ENCODE measurements at places on chromosomes 11 and 22.

GRCh38 chr11:8086001-8086479, 5.0 kb downstream of the TUB start:
- no peak for DNase-seq

GRCh38 chr22:39234867-39235687, 9.7 kb downstream of the PDGFB start:
- no peak for DNase-seq

GRCh38 chr22:43889860-43890253, 2.0 kb downstream of the PNPLA5 start:
- DNase-seq, result no peak

DNA sequence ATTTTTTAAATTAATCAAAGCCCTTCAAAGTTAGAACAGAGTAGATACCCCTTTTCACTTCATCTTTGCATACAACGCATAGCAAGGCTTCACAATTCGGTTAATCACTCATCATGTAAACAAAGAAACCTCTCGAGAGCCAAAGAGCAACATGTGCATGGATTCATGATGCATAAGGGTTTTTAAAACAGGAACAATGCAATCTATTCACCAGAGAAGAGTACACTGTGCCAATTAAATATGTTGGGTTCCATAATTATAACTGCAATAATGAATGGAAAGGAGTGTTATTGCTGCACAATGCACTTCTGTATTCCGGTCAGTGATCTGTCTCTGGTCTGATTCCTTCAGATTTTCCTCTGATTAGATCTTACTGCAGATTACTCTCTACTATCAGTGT, 45.3 kb downstream of the CADM1 start:
- DNase-seq, result no peak

DNA sequence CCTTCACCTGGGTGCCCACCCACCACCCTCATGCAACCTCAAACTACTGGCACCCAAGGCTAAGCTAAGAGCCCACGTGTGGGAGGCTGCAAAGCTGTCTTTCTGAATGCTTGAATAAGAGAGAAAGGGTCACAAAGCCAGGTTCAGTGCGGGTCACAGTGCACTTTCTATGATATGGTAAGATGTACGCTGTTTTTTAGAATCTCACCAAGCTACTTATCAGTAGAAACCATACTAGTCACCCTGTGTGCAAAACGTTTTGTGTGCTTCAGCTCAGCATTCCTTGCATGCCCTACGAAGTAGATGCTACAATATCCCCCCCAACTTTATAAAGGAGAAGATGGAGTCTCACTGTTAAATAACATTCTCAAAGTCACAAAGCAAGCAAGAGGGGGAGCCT, 14.9 kb downstream of the P2RX3 start:
- DNase-seq, result no peak

- DNase-seq, result no peak
Measured at GRCh38 chr11:34531663-34532062, 18.1 kb upstream of the ELF5 start.

- DNase-seq, result no peak
Measured at GRCh38 chr11:120219938-120220746, 9.3 kb downstream of the OAF start.

DNA sequence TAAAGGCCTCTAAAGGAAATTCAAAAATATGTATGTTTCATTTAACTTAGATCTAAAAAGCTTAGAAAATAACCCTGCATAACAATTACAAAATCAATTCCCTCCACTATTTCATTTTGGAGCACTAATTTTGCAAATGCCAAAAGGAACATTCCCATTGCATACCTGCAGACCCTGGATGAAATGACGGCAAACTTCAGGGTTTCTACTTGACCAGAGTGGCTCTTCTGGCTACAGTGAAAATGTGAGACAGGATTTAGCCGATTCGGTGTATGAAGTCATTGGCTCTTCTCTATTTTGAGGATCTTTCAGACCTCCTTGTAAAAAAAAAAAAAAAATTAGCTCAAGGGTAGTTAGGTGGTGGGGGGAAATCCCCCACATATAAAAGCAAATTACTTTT, 44.1 kb downstream of the PAX6 start:
- no peak for DNase-seq

GRCh38 chr11:17691976-17692375, 27.4 kb upstream of the MYOD1 start:
- DNase-seq, result no peak

GRCh38 chr11:132042296-132042695, 671.9 kb downstream of the NTM start:
- no peak for DNase-seq

GRCh38 chr22:38213990-38214301, 12.2 kb downstream of the MAFF start:
- no peak for DNase-seq

DNA sequence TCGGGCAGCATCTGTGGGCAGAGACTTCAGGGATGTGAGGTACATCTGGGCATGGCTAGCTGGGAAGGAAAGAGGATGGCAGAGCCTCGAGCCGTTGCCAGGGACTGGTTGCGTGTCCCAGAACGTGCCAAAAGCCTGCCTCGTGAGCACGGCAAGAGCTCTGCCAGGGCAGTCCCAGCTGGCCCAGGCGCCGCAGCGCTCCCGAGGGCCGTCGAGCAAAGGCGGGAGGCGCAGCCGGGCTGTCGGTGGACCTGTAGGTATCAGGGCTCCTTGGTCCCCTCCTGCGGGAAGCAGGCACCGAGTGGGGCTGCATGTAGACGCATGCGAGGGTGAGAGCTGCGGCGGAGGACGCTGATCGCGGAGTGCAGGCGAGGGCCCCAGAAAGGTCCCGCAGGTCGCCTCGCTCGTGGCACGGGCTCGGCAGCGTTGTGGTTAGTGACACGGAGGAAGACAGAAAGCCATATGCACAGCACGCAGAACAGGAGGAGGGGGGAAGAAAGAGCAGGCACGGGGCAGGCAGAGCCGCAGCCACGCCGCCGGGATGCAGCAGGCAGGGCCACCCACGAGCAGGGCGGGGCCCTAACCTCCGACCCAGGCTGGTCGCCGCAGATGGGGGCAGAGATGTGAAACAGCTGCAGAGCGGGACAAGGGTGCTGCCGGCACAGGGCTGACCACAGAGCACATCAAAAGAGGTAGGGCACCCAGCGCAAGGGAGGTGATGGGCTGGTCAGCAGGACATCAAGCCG, 18.0 kb downstream of the LSP1 start:
- no peak for DNase-seq

GRCh38 chr22:39301926-39302325, 17.5 kb downstream of the RPL3 start:
- no peak for DNase-seq

- no peak for DNase-seq
Measured at GRCh38 chr22:35766654-35767580, 49.2 kb downstream of the APOL5 start.

GRCh38 chr11:88086297-88086696, 88.9 kb downstream of the RAB38 start:
- no peak for DNase-seq

GRCh38 chr11:14451825-14452224, 47.8 kb downstream of the COPB1 start:
- no peak for DNase-seq

GRCh38 chr11:134170177-134170918, 53.4 kb downstream of the NCAPD3 start:
- no peak for DNase-seq

DNA sequence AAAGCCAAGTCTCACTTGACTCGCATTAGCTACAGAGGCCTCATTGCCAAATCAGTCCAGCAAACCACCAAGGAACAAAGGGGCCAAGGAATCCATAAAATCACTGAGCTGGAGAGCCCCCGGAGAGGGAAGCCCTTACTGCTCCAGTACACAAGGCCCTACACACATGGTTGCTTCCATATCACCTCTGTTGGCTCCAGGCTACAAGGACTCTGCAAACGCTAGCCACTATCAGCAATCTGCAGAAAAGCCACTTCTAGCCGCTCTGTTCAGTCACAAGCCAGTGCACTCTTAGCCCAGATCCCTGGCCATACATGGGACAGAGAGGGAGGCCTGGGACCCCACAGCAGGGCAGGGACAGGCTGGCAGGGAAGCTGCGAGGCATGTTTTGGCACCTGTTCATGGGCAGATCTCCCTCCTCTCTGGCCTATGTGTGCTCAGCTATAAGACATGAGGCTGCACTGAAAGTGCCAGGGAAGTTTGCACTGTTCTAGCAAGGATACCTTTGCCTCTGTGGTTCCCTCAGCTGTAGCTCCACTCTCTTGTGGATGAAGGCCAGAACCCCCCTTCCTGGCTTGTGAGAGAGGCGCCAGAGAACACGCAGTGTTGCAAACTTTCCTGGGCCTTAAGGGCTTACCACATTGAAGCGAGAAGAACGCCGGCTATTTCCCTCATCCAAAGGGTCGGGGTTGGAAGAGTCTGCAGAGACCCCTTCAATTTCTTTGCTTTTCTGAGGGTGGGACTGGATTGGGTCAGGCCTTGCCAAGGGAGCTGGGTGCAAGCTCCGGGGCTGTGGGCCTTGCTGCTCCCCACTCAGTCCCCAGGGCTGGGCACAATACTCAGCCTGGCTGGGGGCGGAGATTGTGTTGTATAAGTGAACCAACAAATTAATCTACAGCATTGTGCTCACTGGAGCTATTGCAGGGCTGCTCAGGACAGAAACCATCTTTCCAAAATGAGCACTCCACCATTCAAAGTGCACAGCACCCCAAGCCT, 108.7 kb upstream of the PITPNB start:
- DNase-seq, result no peak

DNA sequence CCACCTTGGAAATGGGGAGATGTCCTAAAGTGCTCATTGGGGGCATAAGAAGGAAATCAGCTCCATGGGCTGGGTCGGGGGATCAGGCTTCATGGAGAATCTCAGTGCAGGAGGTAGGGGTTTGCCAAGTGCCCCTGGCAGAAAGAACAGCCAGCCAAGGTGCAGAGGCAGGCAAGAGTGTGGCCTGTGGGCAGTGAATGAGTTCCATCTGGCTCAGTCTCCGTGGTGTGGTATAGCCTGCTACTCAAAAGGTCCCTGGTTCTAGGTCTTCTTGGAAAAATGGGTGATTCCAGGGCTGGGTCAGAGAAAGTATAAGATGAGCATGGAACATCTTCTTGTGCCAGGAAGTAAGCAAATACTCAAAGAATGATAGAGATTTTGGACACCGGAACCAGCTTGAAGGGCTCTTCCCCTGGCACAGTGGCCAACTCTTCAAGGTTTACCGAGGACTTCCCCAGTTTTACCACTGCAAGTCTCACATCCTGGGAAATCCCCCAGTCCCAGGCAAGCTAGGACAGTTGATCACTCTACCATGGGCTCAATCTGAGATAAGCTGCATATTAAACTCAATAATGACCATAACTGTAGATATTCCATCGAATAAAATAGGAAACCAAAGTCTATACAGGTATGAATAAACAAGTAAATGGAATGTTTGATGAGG, 10.6 kb upstream of the ARAP1 start:
- no peak for DNase-seq

- DNase-seq, result no peak
Measured at GRCh38 chr11:79189601-79190000, 251.2 kb downstream of the TENM4 start.

GRCh38 chr11:1162491-1163311, 4.9 kb downstream of the MUC5AC start:
- no peak for DNase-seq

DNA sequence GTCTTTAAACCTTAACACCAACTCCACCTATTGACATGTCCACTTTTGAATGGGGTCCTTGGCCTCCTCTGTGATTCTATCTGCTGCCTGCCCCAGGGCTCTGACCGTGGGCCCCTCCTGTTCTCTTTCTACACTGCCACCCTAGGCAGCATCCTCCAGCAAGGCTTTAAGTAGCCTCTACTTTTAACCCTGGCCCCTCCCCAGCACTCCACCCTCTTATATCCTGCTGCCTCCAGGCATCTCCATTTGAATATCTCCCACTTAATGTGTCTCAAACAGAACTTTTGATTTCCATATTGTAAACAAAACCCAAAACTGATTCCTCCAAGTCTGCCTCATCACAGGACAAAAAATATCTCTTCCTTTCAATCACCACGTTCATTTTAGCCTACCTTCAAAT, 90.5 kb upstream of the ARHGAP32 start:
- DNase-seq, result no peak

- no peak for DNase-seq
Measured at GRCh38 chr11:70873736-70874412, 378.5 kb downstream of the SHANK2 start.

DNA sequence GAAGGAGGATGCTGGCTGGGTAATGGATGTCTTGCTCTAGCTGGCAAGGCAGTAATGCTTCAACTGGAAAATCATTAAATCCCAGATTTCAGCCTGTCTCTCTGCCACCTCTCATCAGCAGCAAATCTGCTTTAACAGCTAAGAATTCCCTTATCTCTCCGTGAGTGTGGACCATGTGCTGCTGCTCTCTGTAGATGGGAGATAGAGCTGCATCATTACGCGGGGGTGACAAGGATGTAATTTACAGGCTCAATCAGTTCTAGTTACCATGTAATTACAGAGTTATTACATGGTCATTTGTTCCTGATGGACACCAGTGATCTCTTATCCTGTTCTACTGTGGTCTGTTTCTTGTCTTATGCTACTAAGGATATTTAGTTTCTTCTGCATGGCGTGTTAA, 665.4 kb downstream of the NTM start:
- no peak for DNase-seq

- no peak for DNase-seq
Measured at GRCh38 chr11:85946221-85946620, 91.0 kb downstream of the CCDC83 start.

Measured in cortex of kidney (tissue), 1 donor.